ENCODE measurements at places on chromosomes 1 and 21.

DNA sequence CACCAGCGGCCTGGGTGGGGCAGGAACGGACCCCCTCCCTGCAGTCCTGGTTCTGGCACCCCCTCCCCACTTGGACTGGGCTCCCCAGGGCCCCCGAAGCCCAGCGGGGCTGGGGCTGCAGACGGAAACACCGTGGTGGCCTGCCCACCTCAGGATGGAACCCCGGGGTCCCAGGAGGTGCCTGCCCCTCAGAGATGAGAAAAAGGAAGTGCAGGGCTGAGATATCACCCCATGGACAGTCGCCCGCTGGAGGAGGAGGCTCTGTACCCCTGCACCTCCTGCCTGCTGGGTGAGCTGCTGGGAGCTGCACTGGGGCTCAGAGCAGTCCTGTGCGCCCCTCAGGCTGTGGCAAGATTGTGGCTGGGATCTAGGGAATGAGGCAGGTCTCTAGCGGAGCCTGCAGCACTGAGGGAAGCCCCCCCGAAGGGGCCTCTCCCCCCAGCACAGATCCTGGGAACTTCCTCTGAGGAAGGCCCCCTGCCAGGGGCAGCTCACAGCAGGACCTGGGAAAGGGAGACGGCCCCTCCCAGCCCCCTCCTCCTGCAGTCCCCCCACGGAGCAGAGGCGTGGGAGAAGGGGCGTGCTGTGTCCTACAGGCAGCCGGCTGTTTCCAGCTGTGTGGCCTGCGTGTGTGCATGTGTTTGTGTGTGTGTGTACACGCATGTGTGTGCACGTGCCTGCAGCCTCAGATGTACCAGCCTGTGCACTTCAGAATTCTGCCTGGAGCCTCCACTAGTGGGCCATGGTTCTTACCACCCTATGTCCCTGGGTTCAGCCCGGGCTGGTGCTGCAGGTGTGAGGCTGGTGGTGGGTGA is 6.9 kb downstream of the AGRN start:
- no peak for DNase-seq

DNA sequence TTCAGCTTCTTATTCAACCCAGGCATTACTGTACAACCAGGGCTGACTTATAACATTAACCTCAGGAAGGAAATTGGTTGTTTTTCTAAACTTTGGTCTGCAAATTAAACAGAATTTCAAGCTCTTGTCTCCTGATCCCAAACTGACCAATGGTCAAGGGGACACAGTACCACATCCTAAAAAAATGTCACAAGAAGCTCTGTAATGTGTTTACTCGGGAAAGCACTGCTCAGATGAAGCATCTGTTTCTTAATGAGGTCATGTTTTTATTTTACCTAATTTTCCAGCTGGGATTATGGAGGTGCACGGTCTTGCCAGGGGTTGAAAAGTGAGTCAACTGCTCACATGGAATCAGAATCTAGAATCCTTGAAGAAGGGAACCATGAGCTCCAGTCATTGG is 18.7 kb downstream of the ADAMTS5 start:
- no peak for DNase-seq

- DNase-seq = no peak
Observed at GRCh38 chr1:37332126-37332525, 142.3 kb upstream of the ZC3H12A start.

- no peak for DNase-seq
Observed at GRCh38 chr1:153956997-153957715, 1.3 kb downstream of the CRTC2 start.

DNA sequence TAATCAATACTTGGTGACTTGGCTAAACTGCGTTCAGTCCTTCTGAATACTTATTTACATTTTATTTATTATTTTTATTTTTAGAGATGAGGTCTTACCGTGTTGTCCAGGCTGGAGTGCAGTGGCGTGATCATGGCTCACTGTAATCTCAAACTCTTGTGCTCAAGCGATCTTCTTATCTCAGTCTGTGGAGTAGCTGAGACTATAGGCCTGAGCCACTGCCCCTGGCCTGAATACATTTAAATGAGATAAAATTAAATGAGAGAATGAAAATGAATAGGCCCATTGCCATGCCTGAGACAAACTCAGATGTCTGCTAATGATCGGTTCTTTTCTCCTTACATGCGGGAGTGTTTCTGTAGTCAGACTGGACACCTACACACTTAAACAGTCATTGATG is 86.0 kb downstream of the GALNT2 start:
- DNase-seq = no peak

DNA sequence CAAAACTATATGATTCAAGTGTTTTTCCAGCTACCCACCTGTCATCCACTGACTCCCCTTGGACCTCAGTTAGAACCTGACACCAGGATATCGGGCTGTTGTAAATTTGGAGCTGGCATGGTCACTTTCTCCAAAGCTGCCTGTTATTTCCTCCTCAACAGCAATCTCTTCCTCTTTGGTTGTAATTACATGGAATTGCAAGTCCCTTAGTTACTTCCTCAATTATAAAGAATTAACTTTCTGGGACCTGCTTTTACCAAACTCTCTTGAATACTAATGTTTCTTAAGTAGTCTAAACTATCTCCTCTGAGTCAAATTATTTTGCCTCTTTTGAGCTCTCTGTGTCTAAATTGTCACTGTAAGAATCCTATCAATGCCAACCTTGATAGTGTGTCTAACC is 150.3 kb upstream of the SGIP1 start:
- no peak for DNase-seq

- DNase-seq = no peak
Observed at GRCh38 chr1:220556641-220557040, 28.7 kb downstream of the MARK1 start.

DNA sequence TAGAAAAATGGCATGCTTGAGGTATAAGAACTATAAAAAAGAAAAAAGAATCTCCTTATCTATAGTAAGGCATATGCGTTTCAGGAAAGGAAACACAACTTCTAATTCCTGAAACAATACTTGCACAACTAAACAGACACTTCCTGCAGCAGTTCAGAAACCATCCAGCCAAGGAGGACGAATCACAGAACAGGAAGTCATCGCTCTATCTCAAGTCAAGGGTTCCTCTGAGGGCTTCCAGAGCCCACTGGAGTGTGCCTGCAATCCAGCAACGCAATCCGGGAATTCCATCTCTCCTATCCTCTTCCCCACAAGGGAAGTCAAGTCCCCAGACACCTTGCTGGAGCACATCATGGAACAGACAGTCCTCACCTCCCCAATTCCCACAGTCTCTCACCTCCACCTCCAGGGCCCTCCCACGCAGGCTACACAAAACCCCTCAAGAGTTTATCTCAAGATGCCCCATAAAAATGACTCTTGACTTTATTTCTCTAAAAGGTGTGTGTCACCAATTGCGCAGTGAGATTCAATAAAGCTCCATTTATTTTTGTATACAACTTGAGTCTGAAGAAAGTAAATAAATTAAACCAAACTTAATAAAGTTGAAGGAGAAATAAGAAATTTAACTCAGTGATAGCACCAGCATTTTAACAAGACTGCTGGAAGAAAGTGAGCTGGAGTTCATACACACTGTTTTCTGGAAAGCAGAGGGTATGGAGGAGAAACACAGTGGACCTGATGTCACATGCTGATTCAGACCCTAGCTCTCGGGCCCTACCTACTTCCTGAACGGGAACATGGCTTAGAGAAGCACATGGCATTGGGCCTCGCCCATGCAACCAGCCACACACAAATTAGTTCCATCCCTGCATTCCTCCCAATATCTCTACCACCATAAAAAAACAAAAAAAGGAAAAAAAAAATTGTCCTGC is 39.9 kb downstream of the SIPA1L2 start:
- no peak for DNase-seq

DNA sequence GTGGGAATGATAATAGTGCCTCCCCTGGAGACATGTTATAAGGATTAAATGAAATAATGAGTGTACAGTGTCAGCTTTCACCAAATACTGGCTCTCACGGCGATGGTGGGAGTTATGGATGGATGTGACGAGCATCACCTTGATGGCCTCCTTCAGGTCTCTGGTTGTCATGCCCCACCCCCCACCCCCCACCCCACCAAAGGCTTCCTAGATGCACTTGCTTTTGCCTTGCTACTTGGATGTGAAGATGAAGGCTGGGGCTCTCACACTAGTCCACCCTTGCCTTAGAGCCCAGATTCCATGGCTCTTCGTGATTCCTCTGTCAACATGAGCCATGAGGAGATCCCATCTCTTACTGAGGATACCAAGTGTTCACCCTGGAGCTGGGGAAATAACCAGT is 412.3 kb downstream of the NPHP4 start:
- no peak for DNase-seq

- no peak for DNase-seq
Observed at GRCh38 chr1:29664711-29665110, 428.4 kb downstream of the PTPRU start.

DNA sequence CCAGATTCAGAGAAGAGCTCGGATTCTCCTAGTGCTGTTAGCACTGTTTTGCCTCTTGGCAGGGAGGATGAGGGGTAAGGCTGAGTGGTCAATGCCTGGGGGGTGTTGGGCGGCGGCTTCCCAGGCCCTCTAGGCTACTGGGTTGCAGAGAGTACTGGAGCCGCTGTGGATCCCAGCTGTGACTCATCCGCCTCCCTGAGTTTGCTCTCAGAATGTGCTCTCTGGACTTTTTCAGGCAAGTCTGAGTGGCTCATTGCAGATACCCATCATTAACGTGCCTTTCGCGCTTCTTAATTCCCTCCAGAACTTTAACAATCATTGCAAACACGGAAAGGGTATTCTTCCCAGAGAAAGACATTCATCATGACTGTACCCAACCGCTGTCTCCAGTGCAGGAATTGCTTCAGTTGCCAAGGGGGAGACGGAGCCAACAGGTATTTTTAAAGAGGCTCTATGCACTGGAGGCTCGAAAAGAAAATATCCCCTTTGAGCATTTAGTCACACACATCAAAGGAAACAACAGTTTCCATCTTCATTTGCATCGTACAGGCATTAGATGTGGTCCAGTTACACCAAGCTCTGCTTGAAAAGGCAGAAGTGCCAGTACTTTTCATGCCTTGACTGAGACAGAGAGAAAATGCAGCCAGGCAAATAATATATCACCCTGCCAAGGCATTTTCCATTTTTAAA is 14.4 kb upstream of the CAMTA1 start:
- no peak for DNase-seq

DNA sequence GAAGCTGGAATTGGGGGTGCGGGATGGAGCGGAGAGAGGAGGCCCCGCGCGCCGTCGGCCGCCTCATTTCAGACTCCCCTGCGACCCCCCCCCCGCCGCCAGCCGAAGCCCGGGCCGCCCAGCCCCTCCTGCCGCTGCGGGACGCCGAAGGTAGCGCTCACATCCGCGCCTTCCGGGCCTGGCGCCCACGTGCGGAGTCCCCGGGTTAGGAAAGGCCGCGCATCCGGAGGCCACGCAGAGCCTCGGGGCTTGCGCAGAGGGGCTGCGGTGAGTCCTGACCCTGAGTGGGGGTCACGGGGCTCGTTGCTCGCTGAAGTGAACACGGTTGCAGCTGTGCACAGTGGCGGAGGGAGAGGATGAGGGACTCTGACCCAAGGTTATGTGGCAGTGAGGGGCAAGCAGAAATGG is 552 bp upstream of the ZNF496 start:
- peak; percentile 85 for DNase-seq

DNA sequence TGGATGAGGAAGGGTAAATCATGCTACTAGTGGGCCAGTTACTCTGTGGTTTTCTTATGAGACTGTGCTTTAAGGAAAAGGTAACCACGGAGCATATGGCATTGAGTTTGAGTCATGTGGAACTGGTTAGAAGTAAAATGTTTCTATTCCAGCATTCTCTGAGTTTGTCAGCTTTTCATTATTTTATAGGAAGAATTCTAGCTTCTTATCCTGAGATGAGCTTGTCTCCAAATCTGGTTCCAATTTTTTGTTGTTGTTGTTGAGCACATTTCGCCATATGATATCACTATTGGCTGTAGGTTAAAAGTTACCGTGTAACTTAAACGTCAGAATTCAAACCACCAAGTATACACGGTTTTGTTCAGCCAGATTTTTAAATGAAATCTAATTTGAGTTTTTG is 69.9 kb downstream of the ATF6 start:
- DNase-seq = no peak

GRCh38 chr1:226461087-226461486 is 53.2 kb upstream of the PARP1 start:
- DNase-seq = no peak

DNA sequence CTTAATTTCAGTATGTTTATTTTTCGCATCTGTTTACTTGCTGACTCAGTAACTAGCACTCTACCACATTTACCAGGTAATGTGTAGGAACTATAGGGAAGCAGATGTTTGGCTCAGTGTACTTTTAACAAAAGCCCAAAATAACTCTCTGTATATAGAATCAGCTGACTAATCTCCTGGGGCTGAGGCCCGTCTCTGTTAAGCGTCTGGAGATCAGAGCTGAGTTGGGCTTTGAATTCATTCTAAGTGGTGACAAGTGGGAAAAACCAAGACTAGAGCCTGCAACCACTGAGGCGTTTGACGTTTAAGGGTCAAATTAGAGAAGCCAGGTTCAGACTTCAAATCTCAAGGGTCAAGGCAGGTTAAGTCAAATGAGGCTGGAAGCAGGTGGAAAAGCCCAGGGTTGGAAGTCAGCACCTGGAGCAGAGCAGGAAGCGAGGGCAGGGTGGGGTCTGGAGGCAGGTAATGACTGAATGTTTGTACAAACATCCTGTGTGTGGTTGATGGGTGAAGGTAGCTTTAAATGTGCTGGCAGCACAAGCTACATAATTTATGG is 56.8 kb upstream of the LYST start:
- peak; percentile 92 for DNase-seq

- no peak for DNase-seq
Observed at GRCh38 chr1:220425852-220426251, 102.1 kb upstream of the MARK1 start.

- DNase-seq = no peak
Observed at GRCh38 chr1:32651461-32652073, 559 bp downstream of the RBBP4 start.

DNA sequence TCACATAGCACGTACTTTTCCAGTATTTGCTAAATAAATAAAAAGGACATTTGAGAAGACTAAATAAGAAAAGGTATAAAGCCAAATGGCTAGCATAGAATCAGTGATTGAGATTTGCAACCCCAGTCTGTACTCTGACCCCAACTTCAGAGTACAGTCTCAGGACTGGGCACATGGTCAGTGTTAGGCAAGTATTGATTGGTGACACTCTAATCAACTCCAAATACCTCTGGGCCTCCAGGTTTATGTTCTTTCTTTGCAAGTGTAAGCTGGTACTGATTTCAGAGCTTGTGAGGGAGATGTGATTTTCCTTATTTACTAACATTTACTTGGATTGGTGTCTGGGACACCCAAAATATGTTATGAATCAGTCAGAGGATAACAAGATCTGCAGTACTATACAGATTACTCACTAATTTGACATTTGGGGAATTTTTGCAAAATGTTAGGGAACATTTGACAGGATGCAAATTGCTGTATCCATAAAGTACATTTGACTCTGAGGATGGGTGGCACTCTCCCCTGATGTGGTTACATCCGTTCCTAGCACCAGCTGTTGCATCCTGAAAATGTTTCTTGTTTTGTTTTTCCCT is 34.2 kb downstream of the LMO4 start:
- DNase-seq = no peak

GRCh38 chr1:89802051-89802450 is 18.8 kb upstream of the LRRC8D start:
- DNase-seq = peak; percentile 50

GRCh38 chr1:46613661-46614603 is 2.7 kb downstream of the MOB3C start:
- no peak for DNase-seq
